ENCODE measurements at places on chromosomes 3 and 15. TPM values are rescaled to one million over a fixed set of nuclear protein-coding genes. Genes with fewer than 3 reads are reported as not detected.
A peak's percentile ranks its signal among the peaks of the same experiment; 100 is the strongest.

KIF15 gene
- total RNA-seq = not detected

SPINK8 gene
- total RNA-seq = not detected

DNA sequence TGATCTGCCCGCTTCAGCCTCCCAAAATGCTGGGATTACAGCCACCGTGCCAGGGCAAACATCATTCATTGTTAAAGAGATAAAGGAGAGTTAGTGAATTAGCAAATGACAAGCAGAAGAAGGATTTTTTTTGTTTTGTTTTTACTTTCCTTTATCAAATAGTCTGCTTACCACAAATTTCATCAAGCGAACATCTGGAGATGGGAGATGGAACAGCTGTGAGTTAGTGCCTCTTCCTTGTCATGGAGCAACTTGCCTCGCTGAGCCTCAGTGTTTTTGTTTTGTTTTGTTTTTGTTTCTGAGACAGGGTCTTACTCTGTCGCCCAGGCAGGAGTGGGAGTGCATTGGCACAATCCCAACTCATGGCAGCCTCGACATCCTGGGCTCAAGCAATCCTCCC lies 15.9 kb downstream of the ZNF860 start:
- H3K36me3 ChIP-seq = no peaks in the 10 kb centered on the region
- no peaks in the 10 kb centered on the region for H3K27me3 ChIP-seq
- no peaks in the 10 kb centered on the region for H3K4me1 ChIP-seq
- DNase-seq = no peak

- no peaks in the 10 kb centered on the region for H3K27me3 ChIP-seq
- H3K4me3 ChIP-seq = no peak overlapping the region
- DNase-seq = no peak
- H3K4me1 ChIP-seq = peaks cover 7% of the 10 kb centered on the region
These were observed 5.3 kb upstream of the CTNNB1 start for GRCh38 chr3:41193794-41194539.

MAGI1 gene
- total RNA-seq = 63.6 TPM

- no peak overlapping the region for H3K4me3 ChIP-seq
- no peak for DNase-seq
- H3K27me3 ChIP-seq = no peaks in the 10 kb centered on the region
- H3K36me3 ChIP-seq = no peaks in the 10 kb centered on the region
- H3K27ac ChIP-seq = no peak overlapping the region
These were observed 24.4 kb downstream of the AVEN start for GRCh38 chr15:34014556-34014955.

DNA sequence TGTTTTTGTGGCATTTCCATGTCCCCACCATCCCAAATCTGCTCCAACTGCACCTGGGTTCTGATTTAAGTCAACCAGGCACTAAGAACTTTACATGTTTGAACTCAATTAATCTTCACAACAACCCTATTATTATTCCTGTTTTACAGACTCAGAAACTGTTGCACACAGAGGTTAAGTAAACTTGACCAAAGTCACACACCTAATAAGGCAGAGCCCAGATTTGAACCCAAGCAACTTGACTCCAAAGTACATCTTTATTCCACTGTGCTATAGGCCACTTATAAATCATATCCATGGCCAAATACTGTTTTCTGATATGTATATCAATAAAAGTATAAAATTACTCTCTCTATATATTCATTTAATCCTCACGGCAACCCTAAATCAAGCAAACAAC lies 16.4 kb downstream of the TM4SF18 start:
- H3K36me3 ChIP-seq = no peaks in the 10 kb centered on the region
- no peak overlapping the region for H3K4me3 ChIP-seq
- H3K27ac ChIP-seq = no peak overlapping the region
- no peak for DNase-seq
- H3K27me3 ChIP-seq = no peaks in the 10 kb centered on the region
- no peaks in the 10 kb centered on the region for H3K4me1 ChIP-seq

DNA sequence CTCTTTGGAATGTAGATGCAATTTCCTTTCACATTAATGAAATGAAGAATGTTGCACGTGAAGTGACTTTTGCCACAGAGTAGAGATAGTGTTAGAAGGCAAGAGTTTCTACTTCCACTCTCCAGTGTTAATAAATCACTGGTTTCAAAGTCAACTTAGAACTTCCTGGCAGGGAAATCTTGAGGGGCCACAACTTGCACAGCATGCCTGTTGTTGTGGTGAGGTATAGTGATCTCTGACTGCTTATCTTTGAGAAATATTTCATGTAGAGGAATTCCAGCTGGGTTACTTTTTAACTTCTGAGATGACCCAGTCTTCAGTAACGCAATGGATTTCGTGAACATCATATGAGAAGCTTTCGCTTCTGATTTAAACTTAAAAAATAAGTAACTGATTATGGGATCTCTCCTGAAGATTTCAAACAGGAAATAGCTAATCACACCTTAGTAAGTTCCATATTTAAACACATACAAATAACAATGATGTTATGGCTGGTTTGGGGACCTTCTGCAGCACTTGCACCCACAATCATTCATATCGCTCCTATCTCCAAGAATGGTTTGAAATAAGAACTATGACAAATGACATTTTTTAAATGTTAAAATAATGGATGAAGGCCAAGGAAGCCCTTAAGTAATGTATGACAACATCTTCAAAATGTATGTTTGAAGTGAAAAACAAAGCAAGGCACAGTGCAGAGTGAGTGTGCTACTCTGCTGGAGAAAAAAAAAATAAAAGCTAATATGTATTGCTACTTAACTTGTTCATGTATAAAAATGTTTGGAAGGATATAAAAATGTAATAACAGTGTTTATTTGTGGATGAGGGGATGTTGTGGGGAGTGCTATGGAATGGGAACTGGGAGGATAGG lies 726.5 kb upstream of the NECTIN3 start:
- H3K27me3 ChIP-seq = no peaks in the 10 kb centered on the region
- peak overlapping the region; percentile 40 for H3K27ac ChIP-seq

- DNase-seq = no peak
- H3K27ac ChIP-seq = no peak overlapping the region
- no peak overlapping the region for H3K4me3 ChIP-seq
- H3K4me1 ChIP-seq = peaks cover 22% of the 10 kb centered on the region
- no peaks in the 10 kb centered on the region for H3K36me3 ChIP-seq
- H3K27me3 ChIP-seq = no peaks in the 10 kb centered on the region
These were observed 39.2 kb upstream of the APH1B start for GRCh38 chr15:63238171-63238570.

POTEB3 gene
- not detected for total RNA-seq

DNA sequence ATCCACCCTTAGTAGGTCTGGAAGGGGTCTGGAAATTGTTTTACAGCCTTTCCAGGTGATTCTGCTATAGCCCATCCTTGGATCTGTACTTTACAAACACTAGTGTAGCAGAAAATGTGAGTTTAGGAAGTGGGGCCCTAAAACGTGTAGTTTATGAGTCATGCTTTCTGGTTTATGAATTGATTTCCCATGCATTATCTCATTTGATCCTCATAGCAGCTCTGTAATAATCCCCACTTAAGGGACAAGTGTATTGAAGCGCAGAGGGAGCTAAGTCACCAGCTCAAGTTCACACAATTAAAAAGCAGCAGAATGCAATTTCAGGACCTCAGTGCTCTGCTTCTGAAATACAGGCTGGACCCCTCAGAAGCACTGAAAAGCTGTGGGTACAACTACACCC lies 22.7 kb upstream of the STARD5 start:
- no peaks in the 10 kb centered on the region for H3K27me3 ChIP-seq
- DNase-seq = no peak
- H3K27ac ChIP-seq = no peak overlapping the region
- H3K36me3 ChIP-seq = no peaks in the 10 kb centered on the region
- H3K4me3 ChIP-seq = no peak overlapping the region

DNA sequence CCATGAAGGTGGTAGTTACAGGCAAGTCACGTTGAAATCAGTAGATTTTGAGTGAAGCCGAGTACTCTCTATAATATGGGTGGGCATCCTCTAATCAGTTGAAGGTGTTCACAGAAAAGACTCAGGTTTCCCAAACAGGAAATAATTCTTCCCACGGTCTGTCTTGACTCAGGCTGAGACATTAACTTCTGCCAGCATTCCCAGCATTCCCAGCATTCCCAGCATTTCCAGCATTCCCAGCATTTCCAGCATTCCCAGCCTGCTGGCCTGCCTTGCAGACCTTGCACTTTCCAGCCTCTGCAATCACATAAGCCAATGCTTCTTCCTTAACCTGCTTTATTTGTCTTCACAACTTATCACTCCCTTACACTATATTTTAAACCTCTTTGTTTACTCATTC lies 542.3 kb upstream of the ROBO2 start:
- no peaks in the 10 kb centered on the region for H3K4me1 ChIP-seq
- H3K36me3 ChIP-seq = no peaks in the 10 kb centered on the region
- H3K4me3 ChIP-seq = no peak overlapping the region
- no peaks in the 10 kb centered on the region for H3K27me3 ChIP-seq
- no peak overlapping the region for H3K27ac ChIP-seq

DNA sequence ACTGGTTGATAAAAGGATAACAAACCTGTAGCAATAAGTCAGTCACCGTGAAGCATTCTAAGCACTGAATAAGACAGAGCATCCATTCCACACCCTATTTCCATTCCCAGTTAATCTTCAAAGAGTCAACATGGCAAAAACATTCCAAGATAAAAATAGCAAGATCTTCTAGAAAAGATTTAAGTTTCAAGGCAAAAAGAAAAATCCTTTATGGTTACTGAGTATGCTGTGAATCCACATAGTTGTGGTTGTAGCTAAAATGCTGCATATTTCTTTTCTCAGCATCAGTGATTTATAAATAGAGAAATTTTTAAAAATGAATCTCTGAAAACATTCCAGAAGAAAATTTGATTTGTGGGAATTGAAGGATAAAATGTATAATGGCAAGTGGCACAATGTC lies 21.1 kb downstream of the GAP43 start:
- no peak overlapping the region for H3K27ac ChIP-seq
- H3K4me1 ChIP-seq = no peaks in the 10 kb centered on the region

Measured in body of pancreas (tissue), 4 donors.